ENCODE measurements at places on chromosomes 7 and 10. TPM values are rescaled to one million over a fixed set of nuclear protein-coding genes. Genes with fewer than 3 reads are reported as not detected.

The HOGA1 gene
- 0.48 TPM for total RNA-seq

DNA sequence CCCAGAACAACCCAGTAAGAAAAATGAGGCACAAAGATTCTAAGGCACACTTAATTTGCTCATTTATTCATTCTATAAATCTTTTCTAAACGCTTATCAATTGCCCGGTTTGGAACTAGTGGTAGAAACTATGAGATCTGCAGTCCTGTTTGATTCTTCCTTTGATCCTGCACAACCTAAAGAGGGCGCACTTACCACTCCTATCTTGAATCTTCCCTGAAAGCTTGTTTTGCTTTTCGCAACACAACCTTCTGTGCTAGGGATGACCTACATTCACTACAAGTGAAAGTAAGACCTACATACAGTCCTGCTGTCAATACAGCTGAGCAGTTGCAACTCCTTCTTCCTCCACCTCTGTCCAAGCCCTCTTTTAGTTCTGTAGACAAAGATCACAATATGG is 12.6 kb upstream of the ARL4A start:
- DNase-seq = no peak

GRCh38 chr10:110036640-110037039 is 28.9 kb downstream of the ADD3 start:
- no peak for DNase-seq

The EMX2 gene
- total RNA-seq = not detected

GRCh38 chr10:100315615-100316014 is 14.4 kb downstream of the PKD2L1 start:
- no peak for DNase-seq

The MACROH2A2 gene
- 0.63 TPM for total RNA-seq

DNA sequence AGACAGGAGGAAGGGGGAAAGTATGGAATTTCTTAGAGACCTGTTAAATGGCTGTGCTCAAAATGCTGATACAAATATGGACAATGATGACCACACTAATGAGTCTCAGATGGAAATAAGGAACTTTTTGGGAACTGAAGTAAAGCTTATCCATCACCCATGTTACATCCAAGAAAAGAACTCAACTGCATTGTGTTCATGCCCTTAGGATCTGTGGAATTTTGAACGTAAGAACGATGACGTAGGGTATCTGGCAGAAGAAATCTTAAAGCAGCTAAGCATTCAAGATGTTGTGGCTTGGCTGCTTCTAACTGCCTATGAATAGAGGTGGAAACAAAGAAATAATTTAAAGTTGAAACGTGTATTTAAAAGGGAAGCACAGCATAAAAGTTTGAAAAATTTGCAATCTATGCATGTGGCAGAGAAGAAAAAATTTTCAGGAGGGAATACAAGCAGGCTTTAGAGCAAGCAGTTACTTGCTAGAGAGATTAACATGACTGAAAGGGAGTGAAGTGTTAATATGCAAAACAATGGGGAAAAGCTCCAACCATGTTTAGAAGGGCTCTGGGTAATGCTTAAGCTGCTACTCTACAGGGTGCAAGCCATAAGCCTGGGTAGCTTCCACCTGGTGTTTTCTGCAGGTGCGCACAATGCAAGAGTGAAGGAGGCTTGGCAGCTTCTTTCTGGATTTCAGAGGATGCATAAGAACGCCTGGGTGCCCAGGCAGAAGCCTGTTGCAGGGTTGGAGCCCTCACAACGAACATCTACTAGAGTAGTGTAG is 499.7 kb upstream of the SEMA3D start:
- no peak for DNase-seq

DNA sequence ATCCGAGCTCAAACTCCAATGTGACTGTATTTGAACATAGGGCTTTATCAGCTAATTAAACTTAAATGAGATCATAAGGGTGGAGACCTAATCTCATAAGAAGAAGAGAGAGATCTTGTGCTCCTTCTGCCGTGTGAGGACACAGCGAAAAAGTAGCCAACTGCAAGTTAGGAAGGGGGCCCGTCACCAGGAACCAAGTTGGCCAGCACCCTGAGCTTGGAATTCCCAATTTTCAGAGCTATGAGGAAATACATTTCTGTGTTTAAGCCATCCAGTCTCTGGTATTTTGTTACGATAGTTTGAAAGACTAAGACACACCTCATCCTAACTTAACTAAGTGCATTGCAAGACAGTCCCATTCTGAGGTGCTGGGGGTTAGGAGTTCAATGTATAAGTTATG is 14.1 kb upstream of the WDR86 start:
- no peak for DNase-seq

GRCh38 chr7:45185028-45185863 is 27.7 kb downstream of the RAMP3 start:
- DNase-seq = no peak

DNA sequence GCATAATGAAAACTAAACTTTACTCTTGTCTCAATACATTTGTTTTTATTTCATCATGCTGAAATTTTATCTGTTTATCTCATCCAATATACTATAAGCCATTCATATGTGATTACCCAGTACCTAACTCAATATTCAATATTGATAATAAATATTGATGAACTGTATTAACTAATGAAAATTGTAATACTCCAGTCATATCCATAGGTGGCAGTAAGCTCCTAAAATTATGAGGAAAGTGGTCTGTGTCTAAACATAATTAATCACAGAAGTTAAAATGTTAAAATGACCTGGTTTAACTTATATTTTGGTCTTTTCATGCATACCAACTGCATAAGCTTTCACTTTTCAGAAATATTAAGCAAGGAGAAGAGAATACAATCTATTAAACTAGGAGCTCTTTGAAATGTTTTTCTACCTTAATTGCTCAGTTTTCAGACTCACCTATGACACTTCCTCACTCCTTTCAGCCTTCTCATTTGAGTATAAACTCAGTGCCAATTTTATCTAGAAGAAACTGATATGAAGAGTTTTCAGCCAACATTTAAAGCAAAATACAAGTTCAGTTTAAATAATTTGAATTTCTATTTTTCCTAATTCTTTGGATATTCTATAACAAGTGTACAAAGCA is 30.5 kb upstream of the VWDE start:
- no peak for DNase-seq

The TWNK gene
- total RNA-seq = 7.1 TPM

The GFRA1 gene
- total RNA-seq = 8.4 TPM

The PRKAG2 gene
- 19.2 TPM for total RNA-seq

- DNase-seq = no peak
Measured at GRCh38 chr7:95867309-95867708, 95.0 kb downstream of the DYNC1I1 start.

The ZNF117 gene
- total RNA-seq = 0.87 TPM

Data from HFFc6 (cell line).